ENCODE measurements at places on chromosomes 1 and 21. TPM values are rescaled to one million over a fixed set of nuclear protein-coding genes. Genes with fewer than 3 reads are reported as not detected.

GRCh38 chr1:209176866-209177430, 406.6 kb upstream of the CAMK1G start:
- DNase-seq = no peak

Gene PODN
- 7.6 TPM for polyA plus RNA-seq

DNA sequence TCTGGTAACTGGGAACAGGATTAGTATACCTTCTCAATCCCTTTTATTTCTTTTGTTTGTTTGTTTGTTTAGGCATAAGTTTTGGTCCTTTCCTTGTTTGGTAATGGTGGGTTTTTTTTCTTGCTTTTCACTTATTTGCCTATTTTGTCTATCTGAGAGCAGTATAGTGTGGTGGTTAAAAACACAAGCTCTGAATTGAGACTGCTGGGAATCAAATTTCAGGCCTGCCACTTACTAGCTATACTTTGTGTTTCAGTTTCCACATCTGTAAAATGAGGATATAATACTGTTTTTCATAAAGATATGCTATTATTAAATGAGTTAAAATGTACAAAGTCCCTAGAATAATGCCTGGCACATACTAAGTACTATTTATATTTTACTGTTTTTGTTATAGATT, 81.6 kb upstream of the IVNS1ABP start:
- DNase-seq = no peak

Gene FCER1G
- polyA plus RNA-seq = 35.9 TPM

DNA sequence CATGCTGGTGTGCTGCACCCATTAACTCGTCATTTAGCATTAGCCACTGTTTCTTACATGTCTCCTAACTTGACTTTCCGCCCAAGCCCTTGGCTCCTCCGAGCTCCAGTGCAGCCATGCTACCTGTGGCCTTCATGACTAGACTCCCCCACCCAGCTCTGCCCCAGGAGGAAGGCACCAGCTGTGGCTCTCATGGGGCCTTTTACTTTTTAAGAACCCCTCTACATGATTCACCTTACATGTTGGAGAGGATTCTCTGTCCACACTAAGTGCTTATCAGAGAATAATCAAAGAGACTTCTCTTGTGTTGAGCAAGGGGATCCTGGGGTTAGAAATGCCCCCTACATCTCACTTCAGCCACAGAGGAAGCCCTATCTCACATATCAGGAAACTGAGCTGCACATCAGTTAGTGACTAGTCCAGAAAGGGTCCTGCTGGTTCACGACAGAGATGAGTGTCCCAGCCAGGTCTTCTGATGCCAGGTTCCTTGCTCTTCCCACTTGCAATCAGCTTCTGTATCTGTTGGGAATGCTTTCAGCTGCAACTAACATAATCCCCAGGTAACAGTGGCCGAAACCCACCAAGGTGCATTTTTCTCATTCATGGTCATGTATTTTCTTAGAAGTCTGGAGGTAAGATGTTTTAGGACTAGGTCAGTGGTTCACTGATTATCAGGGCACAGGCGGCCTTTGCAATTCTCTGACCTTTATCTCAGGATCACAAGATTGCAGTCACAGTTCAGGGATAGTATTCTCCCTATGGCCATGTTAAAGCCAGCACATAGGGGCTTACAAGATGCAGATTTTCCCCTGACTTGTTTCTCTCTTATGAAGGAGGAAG, 45.9 kb downstream of the KLHDC7A start:
- no peak for DNase-seq

- peak; percentile 70 for DNase-seq
Measured at GRCh38 chr1:29851691-29852090, 615.4 kb downstream of the PTPRU start.

- DNase-seq = no peak
Measured at GRCh38 chr21:36510911-36511310, 31.0 kb upstream of the CLDN14 start.

DNA sequence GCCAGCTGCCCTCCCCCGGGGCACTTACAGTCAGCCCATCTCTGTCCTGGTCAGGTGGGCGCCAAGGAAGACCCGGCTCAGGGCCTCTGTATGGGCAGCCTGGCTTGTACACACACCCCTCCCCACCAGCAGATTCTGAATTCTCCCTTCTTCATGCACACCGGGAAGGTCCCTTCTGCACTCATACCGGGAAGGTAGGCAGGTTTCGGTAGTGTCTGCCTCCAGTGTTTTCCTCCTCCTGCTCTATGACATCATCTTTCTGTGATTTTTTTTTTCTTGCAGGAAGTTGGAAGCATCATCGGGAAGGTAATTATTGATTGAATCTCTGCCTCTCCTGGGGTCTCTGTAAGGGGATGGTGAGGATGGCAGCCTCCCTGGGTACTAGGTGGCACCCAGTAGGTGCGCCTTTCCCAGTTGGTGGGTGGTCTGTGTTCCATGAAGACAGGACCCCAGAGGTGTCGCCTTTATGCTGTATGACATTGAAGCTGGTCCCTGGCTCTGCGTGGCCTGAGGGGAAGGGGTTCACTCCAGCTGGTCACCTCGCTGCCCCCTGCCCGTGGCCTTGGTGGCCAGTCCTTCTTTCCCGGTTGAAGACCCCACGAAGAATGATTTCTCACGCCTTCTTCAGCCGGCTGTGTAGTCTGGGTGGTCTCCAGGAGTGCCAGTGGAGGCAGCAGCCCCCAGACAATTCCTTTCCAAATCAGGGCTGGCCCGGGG, 82.1 kb upstream of the COL6A1 start:
- no peak for DNase-seq

DNA sequence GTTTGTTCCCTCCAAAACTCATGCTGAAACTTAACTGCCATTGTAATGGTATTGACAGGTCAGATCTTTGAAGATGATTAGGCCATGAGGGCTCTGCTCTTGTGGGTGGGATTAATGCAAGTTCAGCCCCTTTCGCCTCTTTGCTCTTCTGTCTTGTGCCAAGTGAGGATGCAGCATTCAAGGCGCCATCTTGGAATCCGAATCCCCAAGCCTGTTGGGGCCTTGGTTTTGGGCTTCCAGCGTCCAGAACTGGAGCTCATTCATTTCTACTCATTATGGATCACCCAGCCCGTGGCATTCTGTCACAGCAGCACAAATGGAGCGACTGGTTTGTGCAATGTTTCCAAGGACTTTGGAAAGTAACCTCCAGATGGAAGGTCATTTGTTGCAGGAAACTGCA, 5.6 kb downstream of the TTC34 start:
- DNase-seq = no peak

GRCh38 chr1:221035662-221036153, 156.5 kb downstream of the HLX start:
- no peak for DNase-seq

DNA sequence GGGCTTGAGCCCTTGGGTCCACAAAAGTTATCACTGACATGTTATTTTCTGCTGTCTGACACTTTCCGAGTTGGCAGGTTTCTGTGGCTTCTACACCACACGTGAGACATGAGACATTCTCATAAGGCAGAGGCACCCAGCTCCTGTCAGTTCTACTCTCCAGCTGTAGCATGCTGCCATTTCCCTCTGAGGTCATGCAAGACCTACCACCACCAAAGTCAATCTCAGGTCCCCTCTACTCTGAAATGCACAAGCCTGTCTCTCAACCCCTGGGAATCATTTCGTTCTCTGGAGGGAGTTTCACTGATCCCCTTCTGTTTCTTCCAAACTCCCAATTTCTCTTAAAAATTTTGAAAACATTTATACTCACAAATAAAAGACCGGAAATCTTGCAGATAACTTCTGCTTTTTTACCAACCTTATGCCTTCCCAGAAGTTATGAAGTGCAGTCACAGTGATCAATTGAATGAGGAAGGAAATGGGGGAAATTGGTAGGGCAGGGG, 39.5 kb upstream of the CR2 start:
- DNase-seq = no peak

Gene SYT14
- 1.0 TPM for polyA plus RNA-seq

DNA sequence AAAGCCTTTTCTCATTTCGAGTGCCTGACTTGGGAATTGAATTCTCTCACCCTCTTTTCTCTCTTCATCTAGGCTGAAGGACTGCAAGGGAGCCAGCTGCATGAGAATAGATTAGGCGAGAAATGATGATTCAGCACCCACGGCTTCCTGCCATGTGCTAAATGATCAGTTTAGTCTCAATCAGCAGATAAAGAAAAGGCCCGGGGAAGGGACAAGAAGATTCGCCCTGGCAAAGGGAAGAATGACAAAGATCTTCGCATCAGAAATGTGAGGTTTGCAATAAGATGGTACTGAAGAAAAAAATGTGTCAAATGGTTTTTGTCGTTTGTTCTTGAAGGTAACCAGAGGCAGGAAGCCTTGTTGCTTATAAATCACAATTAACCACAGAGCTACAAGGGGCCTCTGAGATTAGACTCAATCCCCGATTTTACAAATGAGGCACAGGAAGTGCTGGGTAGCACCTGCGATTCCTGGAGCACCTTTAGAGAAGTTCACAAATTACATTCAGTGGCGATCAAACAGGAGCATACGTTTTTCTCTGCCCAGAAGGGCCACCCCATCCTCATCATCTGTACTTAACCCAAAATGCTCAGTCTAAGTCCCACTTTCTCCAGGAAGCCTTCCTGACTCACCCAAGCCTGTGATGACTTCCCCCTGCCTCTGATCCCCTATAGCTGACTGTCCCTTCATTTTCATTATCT, 183.4 kb downstream of the ZNF281 start:
- no peak for DNase-seq

DNA sequence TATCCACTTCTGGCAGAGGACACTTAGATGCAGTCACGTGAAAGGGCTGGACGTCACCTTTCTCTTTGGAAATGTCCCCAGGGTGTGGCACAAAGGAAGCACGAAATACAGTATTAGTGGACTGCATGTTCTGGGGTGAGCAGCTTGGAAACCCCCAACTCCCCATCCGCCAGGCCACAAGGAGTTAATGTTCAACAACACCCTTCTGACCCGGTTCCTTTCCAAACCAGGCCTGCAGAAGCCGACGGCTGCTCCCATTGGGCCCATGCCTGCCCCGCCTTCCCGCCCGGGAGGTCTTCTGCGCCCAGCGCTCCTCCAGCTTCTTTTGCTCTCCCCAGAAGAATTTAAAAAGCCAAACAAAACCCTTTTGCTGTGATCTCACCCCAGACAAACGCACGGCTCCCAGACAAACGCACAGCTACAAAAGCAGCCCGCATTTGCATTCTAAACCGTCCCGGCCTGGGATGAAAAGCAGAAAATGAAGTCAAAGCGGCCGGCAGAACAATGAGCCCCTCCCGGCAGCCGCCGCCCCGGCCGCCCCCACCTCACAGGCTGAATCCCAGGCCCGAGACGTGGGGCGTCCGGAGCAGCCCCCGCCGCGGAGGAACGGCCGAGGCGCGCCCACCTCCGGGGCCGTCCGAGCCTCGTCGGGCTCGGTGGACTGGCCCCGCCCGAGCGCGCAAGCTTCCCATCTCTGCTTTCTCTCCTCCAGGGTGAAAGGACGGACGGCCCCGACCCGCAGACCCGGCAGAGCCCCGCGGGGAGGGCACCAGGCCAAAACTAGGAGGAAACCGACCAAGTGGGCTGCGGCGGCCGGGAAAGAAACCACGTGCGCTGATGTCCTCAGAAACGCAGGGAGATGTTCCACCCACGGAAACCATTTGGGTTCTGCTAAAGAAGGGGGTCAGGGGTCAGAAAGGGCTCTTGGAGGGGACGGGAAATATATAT, 101.9 kb downstream of the PLPP3 start:
- peak; percentile 31 for DNase-seq

DNA sequence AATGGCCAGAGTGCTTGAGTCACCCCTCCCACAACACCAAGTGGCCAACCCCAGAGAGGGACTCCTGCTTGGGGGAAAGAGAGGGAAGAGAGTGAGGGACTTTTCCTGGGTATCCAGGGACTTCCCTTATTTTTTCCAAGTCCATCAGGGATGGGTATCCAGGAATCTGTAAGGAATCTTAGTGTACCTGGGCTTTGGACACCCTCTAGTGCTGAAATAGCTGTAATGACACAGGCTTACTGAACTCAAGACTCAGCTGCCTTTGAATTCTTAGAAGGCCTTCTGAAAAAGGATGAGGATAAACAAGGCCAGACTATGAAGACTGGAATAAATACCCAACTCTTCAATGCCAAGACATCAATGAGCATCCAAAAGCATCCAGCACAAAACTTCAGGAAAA, 12.0 kb downstream of the TSHB start:
- DNase-seq = no peak

GRCh38 chr1:171160639-171161354, 24.3 kb upstream of the FMO2 start:
- peak; percentile 77 for DNase-seq

GRCh38 chr1:22978299-22978698, 5.6 kb upstream of the LACTBL1 start:
- no peak for DNase-seq

- DNase-seq = no peak
Measured at GRCh38 chr1:5970610-5971273, 21.5 kb downstream of the NPHP4 start.

DNA sequence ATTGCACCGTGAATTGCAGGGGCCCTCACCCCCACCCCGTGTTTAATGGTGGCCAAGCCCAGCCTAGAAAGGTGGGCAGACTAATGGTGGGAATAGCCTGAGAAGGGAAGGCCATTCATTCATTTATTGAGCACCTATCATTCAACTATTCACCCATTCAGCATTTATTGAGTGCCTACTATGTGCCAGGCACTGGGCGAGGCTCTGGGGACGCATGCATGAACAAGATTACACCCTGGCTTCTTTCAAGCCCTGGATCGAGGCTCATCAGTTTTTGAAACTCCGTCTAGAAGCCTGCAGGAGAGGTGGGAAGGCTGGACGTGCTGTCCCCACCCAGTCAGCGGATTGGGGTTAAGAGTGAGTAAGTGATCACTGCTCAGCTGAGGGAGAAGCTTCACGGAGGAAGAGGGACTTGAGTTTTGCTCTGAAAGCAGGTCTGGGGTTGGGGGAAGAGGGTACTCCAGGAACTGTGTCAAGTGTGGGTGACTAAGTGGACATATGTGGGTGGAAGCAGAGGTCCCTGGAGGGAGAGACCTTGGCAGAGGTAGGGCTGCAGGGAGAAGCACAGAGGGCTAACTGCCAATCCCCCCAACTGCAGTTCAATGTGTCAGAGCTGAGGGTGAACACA, 35.6 kb downstream of the MEF2D start:
- no peak for DNase-seq

GRCh38 chr1:225651376-225651871, 1.5 kb downstream of the ENAH start:
- DNase-seq = peak; percentile 37

Gene IQCC
- polyA plus RNA-seq = 5.5 TPM

DNA sequence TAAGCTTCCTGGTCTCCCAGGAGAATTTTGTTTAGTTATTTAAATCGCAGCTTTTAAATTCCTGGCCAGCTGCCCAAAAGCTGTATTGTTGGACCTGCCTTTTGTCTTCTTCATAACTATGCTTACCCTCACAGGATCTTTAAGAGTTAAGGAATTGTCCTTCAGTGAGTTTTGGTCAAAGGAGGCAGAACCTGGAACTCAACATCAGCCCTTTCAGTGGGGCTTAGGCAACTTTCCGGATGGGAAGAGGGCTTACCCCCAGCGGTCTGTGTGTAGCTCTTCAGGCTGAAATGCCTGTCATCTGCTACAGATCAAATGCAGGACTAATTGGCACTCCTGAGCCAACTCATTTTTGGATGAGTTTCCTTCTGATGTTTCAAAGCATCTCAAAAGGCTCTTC, 402.6 kb downstream of the SIPA1L2 start:
- no peak for DNase-seq

GRCh38 chr1:164764333-164764732, 205.3 kb downstream of the PBX1 start:
- DNase-seq = no peak

Gene LCE2B
- polyA plus RNA-seq = not detected

- DNase-seq = no peak
Measured at GRCh38 chr1:185449378-185450059, 132.5 kb upstream of the IVNS1ABP start.
